ENCODE measurements at places on chromosomes 12 and 14.

DNA sequence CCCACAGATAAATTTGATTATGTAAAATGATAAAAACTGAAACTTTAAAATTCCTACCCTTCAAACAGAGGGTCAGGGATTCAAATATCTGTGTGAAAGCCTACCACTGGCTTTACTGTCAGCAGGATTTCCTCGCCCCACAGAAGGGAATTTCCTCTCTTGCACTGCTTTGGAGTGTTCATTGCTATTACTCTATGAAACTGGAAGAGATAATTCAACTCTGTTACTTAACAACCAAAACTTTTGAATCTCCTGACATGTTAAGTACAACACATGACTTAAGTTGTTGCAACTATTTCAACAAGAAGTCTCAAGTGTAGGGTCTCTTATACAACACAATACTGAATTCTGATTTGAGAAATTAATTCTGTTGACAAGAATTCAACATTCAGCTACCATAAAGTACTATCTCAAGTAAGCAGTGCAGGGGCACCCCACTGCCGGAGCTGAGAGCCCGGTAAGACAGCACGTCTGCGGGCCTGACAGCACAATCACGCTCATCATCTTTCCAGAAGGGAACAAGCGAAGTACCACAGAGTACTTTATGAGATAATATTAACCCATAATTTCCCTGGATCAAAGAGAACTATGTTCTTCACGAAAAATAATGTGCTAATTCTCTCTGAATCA lies 22.9 kb downstream of the DICER1 start:
- no peak for DNase-seq

DNA sequence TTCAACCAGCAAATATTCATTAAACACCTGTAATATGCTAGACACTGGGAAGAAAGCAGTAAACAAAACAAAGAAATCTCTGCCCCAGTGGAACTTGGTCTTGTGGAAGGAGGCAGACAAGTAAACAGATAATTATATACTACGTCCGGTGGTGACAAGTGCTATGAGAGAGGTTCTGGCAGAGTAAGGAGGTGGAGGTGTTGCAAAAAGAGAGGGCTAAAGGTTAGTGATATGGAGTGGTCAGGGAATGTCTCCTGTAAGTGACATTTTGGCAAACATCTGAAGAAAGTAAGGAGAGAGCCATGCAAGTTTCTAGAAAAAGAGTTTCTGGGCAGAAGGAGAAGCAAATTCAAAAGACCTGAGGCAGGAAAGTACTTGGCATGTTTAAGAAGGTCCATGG lies 73.4 kb downstream of the RIC8B start:
- DNase-seq: no peak

DNA sequence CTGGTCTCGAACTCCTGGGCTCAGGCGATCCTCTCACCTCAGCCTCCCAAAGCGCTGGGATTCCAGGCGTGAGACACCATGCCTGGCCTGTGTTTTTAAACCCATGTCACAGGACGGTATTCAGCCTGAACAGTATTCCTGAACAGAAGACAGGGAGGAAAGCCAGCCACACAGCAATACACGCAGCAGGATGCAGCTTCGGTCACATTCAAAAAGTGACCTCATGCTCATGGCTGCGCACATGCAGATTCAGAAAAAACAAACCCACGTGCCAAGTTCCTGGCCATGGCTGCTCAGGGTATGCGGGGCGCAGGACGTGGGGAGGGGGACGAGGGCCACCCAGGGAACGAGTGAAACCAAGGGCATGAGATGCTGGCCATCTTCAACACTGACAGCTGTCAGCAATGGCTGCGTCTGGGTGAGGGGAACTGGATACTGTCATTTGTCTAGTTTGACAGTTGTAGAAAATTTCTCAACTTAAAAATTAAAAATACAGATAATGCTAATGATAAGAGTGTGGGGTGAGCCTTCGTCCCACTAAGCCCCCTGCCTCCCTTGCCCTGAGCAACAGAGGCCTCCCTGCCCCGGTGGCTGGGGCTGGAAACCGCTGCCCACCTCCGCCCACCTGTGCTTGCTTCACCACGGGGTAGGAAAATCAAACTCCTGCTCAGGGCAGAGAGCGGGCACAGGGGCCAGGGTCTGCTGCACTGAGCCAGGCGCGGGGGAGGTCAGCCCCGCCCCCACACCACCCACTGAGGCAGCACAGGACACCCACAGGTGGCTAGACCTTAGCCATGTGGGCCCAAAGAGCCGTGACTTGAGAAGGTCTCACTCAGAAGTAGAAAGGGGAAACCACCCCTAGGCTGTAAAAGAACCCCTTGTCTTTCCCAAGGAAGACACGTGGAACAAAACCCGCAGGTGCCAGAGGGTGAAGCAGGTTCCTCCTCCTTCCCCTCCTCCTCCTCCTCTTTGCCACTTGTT lies 84.2 kb downstream of the SCARB1 start:
- DNase-seq: no peak

DNA sequence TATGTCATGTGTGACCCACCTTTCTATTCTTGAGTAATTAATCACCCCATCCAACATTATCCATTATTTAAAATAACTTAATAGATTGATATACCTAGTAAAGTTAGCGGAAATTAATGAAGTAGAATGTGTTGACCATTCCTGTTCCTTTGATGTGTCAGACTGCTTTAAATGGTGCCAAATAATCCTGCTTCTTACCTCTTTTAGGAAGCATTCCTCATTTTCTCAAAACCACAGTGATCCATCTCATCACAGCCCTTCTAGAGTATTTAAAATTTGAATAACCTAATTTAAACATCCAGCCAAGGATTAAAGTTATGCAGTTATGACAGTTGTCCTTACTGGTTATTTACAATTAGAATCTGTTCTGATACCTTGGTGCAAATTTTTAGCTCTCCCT lies 6.9 kb downstream of the MGAT4C start:
- DNase-seq: no peak

GRCh38 chr14:35221462-35221861 lies 70.7 kb upstream of the PSMA6 start:
- no peak for DNase-seq

- no peak for DNase-seq
Measured at GRCh38 chr12:39830852-39831520, 211.4 kb upstream of the ABCD2 start.

DNA sequence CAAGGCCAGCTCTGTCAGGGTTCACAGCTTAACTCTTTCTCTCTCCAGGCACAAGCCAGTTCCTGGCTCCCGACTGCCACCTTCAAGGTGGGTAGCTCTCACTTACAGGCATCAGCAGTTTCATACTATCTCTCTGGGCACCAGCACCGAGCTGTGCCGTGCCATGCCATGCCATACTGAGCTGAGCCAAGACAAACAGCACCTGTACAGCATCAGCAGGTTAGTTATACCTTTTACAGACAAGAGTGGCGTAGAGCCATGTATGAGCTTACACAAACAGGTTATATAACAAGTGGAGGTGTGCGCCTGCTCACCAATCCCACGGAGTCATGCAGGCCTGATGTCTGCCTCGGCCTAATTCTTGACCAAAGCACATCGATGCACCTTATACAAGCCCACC lies 1098.7 kb downstream of the AACS start:
- no peak for DNase-seq

DNA sequence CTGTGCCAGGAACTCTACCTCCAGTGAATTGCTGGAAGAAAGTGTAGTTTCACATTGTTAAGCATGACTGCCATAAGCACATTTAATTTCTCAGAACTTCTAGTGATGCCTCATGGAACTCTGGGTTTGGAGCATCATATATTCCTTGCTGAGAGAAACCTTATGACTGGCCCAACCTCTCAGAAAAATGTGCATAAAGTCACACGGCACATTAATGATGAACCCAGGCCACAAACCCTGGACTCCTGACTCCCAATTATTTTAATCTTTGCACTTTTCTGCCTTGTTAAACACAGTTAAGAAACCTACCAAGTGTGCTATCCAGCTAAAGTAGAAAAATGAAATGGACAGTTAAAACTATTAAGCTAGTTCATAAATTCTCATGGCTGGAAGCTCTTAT lies 5.6 kb downstream of the TCP11L2 start:
- DNase-seq: no peak

DNA sequence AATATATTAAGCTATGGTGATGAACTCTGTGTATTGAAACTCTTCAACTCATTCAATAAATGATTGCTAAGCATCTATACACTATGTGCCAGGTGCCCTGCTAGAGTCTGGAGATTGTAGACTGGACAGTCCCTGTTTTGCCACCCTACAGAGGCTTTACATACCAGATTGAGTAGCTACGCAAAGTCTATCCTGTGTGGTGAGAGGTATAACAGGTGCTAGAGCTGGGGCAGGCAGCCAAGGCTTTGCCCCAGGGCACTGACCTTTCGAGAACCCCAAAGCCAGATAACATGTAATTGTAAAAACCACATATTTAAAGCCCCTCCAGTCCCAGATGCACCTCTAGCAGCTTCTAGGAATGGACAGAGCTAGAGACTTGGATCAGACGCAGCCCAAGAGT lies 52.8 kb downstream of the PPM1H start:
- DNase-seq: no peak

GRCh38 chr14:60566101-60566500 lies 57.2 kb downstream of the SIX6 start:
- DNase-seq: no peak

DNA sequence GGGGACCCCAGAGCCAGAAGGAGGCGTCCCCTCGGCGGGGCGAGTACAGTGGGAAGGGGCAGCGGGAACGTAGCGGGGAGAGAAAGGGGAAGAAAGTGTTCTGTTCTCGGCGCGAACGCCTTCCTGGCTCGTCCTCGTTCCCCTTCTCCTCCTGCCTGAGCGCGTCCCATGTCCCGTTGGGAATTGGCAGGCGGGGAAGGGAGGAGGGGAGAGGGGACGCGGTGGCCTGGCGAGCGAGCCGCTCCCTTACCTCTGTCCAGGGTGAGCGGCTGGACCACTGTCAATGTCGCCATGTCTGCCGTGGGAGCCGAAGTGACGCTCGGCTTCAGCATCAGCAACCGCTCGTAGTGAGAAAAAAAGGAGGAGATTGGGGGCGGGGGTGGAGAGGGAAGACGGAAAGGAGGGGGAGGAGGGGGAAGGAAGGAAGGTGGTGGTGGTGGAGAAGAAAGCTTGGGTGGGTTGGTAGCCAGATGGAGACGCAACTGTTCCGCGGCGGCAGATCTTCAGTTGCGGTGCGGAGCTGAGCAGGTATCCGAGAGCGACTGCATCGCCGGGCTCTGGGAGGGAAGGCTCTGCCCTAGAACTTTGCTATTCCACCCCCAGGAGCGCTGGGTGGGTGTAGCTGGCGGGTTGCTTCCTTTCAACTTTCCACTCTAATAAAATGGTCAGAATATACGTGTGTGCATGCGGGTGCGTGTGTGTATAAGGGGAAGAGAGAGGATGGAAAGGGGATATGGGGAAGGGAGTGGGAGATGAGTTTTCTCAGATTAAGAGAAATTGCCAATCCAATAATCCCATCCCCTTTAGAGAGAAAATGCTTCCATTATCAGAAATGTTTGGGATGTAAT lies at the start of gene LIN7A:
Gene LIN7A (minus strand): TSS at position 544 of the 848 bp plus-strand sequence. CDS start 212 bp downstream, at position 332.
- DNase-seq: no peak

GRCh38 chr12:70876952-70877351 lies 43.6 kb downstream of the PTPRR start:
- DNase-seq: no peak

DNA sequence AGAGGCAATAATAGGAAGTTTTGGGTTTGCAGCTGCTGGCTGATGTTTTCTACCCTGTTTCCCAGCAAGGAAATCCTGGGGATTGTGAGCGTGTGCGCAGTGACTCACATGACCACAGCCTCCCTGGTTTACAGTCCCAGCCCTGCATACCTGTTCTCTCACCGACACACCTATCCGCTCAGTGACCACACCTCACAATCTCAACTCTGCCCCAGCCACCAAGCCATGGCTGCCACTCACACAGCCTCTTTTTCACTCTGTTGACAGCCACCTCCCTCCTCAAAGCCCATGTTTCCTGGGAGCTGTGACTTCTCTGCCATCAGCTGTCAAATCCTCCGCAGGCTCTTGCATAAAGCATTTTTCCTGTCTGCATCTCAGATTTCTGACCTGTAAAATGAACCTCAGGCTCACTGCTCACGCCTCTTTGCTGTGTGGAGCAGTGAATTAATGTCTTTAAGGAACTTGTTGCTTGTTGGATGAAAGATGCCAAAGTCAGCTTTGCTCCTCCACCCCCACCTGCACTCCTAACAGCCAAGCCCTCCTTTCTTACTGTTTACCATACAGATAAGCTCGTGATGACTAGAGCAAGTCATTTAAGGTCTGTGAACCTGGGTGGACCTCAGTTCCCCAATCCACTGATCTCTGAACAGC lies 43.5 kb downstream of the B4GALNT3 start:
- DNase-seq: no peak

GRCh38 chr12:67425394-67425793 lies 156.2 kb downstream of the CAND1 start:
- DNase-seq: no peak

DNA sequence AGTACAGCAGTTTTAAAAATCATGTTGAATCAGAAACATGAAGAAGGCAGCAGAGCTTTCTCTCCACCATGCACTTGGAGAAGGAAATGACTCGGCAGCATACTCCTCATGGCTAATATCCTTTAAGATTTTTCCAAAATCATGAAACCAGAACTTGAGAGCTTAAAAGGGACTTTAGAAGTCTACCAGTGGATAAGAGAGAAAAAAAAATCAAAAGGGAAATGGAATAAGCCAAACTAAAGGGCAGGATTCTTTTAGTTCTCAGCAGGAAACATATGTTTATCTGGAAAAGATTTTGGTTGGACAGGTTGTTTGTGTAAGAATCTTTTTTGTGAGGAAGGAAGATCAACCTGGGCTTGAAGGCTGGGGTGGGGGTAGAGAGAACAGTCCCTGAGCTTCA lies 111.8 kb downstream of the PRKCH start:
- DNase-seq: peak; percentile 17

GRCh38 chr12:102503056-102503681 lies 22.8 kb upstream of the IGF1 start:
- no peak for DNase-seq

- DNase-seq: no peak
Measured at GRCh38 chr14:100529561-100530031, 57.6 kb downstream of the BEGAIN start.

- no peak for DNase-seq
Measured at GRCh38 chr12:7403466-7403865, 40.5 kb downstream of the CD163L1 start.

DNA sequence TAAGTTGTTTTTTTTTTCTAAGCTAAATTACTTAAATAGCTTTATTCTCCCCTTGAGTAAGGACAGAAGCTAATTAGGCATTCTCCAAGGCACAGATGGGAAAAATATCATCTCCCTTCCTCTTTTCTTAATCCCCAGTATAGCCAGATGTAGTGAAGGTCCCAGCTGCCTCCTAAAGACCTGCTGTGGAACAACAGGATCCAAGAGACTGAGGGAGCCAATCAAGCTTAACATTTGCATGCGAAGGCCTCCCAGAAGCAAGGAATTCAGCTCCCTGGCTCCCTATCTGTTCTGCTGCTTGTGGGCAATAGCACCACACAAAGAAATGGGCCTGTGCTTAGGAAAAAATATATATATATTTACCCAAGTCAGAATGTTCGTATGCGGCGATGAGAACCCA lies 255.2 kb downstream of the SYT1 start:
- DNase-seq: no peak

- DNase-seq: no peak
Measured at GRCh38 chr14:64706593-64707193, 2.5 kb downstream of the PLEKHG3 start.
